NCI-H1694 (cell line): ENCODE measurements at places on chromosomes 1 and 21.

- no peak for DNase-seq
Observed at GRCh38 chr1:208409176-208409575, 165.0 kb upstream of the PLXNA2 start.

- no peak for DNase-seq
Observed at GRCh38 chr1:183670169-183670568, 17.1 kb upstream of the APOBEC4 start.

DNA sequence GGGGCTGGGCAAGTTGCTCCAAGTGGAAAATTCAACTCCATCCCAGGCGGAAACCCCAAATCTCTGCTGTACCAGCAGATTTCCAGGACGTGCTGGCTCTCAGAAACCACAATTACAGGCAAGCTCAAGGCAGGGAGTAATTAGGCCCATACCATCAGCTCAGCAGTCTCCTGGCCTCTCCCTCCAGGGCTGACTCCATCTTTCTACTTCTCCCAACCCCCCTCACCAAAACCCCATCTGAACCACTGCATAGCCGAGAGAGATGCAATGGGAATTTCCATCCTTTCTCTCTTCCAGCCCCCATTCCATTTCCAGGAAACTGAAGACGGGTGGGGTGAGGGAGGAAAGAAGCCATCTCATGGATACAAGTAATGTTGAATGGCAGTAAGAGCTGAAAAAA, 41.2 kb downstream of the ARHGEF11 start:
- DNase-seq: no peak

GRCh38 chr1:174884038-174884437, 115.7 kb upstream of the CACYBP start:
- DNase-seq: no peak

DNA sequence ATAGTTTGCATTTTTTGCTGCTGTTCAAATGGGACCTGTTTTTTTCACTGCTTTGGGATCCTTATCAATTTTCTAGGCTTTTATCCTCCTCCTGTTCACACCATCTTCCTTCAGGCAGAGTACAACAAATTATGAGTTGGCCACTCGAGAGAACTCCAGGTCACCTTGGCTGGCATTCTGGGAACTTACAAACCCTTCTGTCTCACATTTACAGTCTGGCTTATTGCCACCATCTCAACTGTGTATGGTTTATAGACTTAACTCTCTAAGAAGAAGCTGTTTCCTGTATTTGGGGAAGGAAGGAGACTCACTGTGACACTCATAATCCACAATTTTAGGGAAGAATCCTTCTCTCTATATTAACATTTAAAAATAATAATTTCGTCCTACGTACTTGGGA, 5.4 kb upstream of the ZNF691 start:
- no peak for DNase-seq
